ENCODE measurements at places on chromosomes 5 and 9.

GRCh38 chr9:114902786-114903524 lies 27.4 kb downstream of the TNFSF8 start:
- DNase-seq = peak; percentile 49

DNA sequence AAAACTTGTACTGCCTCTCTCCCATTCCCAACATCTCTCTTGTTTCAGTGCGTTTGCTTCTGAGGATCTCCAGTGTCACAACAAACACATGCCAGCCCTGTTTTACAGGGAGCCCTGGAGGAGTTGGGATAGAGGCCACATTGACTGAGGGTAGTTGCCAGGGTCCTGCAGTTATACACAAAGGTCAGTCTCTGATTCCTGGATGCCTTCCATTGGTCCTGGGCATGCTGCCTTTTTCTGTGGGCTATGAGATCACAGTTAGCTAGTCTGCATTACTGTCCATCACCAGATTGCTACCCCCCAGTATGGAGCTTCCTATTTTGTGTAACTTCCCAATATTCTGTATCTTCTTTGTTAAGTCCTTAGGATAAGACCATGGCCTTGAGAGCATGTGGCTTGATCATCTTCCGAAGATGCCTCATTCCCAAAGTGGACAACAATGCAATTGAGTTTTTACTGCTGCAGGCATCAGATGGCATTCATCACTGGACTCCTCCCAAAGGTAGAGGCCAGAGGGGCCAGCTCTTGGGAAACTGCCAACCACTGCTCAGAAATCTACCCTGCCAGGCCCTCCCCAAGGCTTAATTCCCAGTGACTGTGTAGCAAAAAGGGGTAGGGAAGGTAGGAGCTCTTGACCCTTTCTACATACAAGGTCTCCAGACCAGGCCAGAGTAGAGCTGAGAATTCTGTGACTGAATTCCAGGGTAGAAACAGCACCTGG lies 9.5 kb downstream of the NUDT2 start:
- no peak for DNase-seq

- DNase-seq = no peak
Observed at GRCh38 chr5:102778478-102778877, 23.4 kb downstream of the PAM start.

DNA sequence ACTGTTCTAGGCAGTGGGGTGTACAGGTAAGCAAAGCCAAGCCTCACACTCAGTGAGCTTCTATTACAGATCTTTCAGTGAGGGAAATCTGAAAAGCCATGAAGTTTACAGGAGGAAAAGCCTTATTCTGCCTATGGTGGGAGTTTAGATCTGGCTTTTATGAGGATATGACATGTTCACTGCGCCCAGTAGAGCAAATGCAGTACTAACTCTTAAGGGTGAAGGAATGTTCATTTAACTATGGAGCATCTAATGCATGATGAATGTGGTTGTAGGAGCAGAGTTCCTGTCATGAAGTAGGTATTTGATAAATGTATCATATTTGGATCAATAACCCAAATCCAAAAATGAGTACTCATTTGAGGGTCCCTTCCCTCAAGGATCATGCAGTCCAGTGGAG lies 230.2 kb upstream of the PAPPA start:
- no peak for DNase-seq

DNA sequence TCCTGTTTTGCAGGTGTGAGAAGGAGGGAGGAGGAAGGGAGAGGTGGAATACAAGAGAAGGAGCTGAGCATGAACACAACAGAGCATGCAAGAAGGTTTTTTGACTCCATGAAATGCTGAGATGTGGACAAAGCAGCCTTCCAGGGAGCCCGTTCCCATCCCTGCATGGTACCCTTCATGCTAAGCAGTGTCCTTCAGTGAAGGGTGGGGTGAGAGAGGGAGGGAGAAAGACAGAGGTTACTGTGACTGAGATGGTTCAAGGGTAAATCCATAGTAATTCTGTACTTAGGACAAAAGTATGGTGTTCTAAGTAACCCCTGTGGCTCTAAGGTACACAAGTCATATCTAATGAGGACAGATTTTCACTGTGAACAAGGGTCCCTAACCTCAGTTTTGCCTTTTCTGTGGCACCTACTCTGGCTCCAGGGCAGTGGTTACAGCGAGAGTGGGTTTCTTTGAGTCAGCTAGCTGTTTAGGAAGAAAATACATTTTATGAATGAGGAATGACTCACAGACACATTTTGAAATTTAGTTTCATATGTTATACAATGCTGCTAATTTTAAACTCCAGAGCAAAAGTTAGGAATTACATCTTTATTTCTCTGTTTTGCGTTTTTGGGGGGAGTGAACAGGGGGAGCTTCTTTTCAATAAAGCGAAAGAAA lies 184.9 kb upstream of the SLC12A2 start:
- DNase-seq = no peak

DNA sequence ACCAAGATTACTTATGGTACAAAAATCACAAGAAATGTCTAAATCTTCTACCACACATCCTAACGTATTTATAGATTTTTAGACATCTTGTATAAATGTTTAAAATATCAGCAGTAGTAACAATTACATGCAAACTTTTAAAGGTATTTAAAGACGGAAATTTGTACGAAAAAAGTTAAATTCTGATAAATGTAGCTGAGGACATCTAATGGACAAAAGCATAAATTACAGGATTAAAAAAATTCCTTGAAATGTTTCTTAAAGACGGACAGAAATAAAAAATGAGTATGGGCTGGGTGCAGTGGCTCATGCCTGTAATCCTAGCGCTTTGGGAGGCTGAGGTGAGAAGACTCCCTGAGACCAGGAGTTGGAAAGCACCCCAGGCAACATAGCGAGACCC lies 15.8 kb downstream of the ERCC8 start:
- no peak for DNase-seq

DNA sequence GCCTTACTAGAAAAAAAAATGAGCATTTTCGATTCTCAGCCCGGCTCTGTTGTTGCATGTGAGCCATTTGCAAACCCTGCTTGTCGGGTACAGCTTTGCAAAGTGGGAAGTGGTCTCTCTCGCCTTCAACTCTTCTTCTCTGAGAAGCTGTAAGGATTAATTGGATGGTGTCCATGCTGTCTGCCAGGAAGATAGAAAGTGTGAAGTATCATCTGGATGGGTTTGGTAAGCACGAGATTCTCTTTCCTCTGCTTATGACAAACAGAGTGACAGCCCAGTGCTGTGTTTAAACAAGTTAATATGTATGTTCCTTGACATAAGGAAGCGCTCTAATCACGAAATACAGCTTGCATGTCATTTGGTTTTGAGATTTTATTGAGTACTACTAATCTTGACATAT lies 109.1 kb upstream of the SPATA31D4 start:
- DNase-seq = no peak

DNA sequence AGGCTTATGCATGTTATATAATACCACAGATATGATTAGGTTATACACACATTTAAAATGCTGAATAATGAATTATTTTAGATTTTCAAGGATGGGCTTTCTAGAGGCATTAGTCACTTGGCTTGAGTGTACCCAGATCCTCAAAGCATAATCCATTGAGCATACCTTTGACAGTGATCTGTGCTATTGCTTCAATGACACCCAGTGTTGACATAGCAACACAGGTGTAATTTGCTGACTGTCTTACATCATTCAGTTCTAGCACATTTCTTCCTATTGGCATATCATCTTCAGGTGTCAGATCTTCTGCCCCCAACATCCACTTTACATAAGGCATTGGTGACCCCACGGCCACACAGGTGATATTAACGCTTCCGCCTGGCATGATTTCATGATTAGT lies 721.5 kb upstream of the DMAC1 start:
- DNase-seq = no peak

DNA sequence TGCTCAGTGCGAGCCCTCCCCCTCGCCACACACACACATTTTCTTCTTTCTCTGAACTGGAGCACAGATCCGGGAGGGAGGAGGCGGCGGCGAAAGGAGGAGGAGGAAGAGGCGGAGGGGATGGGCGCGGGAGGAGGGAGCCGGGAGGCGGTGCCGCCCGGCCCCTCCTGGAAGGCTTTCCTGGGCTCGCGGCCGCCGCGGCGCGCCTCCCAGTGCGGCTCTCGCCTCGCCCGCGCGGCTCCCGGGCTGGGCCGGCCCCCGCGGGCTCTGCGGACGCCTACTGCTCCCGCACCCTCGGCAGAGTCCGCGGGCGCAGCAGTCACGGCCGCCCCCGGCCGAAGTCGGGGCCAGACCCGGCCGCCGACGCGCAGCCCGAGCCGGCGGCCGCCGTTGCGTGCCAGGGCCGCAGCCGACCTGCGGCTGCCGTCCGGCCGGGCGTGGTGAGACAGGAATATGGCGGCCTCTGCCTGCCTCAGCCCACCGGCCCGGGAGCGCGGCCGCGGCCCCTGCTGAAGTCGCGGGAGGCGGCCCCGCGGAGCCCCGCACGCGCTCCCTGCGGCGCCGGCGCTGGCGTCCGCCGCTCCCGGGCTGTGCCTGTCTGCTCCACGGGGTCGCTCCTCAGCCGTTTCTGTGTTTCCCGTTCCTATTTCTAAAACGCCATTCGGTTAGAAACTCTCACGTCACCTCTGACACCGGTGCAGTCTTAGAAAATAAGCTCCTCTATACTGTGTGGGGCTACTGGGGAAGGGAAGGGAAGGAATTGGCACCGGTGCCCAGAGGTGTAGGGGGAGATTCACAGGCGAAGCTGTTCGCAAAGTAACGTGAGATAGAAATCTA lies 500 bp upstream of the GNAQ start:
- DNase-seq = peak; percentile 83

DNA sequence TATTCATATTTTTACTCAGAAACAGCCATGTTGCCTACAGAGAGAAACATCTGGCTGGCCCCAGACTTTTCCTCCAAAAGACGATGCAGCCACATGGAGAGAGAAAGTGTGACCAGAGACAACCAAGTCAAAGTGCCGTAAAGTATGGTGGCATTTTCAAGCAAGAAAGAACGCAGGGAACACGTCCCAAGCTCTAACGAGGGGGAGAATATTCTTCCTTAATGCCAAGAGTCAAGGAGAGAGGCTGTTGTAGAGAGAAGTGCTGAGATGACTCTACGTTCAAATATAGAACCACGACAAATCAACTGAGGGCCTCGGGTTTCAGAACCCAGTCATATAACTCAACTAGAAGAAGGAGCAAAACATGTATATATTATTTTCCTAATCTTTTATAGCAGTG lies 55.9 kb downstream of the FNBP1 start:
- no peak for DNase-seq

DNA sequence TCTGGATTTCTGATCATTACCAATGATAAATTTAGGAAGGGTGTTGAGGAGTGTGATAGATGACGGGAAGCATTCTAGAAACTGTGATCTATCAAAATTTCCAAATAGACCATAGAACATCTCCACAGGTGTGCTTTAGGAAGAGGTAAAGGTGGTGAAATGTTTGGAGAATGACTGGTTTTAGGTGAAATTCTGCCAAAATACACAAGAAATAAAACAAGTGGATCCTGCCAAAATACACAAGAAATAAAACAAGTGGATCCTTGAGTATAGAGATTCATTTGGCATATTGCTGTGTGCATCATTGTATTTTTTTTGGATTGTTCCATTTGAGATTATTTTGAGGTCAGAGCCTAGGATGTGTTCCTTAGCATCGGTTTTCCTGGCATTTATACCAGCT lies 88.3 kb upstream of the CTNND2 start:
- DNase-seq = no peak

GRCh38 chr9:110583237-110583636 lies 3.7 kb upstream of the SVEP1 start:
- DNase-seq = no peak
